ENCODE measurements at places on chromosomes 5 and 9. TPM values are rescaled to one million over a fixed set of nuclear protein-coding genes. Genes with fewer than 3 reads are reported as not detected.

- H3K36me3 ChIP-seq = no peaks in the 10 kb centered on the region
- no peak for DNase-seq
- no peak overlapping the region for H3K4me3 ChIP-seq
- H3K27me3 ChIP-seq = no peaks in the 10 kb centered on the region
- no peaks in the 10 kb centered on the region for H3K4me1 ChIP-seq
Measured at GRCh38 chr9:86434039-86434726, 80.0 kb upstream of the TUT7 start.

DNA sequence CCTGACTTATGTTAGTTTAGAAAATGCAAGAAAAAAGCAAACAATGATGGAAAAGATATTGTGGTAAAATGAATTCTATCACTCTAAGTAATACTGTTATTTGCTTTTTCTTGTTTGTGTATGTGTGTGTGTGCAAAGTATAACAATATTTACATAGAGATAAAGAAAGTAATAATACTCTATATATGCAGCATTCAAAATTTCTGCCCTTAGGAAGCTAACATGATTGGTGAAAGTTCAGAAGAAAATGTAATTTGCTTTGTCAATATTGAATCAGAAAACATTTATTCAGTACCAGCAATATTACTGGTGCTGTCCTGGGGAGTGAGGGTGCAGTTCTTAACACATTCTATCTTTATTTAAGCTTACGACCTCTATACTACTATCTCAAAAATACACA is 12.9 kb upstream of the PRDM9 start:
- peaks cover 2% of the 10 kb centered on the region for H3K4me1 ChIP-seq
- H3K36me3 ChIP-seq = no peaks in the 10 kb centered on the region
- no peak overlapping the region for H3K4me3 ChIP-seq
- no peak for DNase-seq
- no peaks in the 10 kb centered on the region for H3K27me3 ChIP-seq

DNA sequence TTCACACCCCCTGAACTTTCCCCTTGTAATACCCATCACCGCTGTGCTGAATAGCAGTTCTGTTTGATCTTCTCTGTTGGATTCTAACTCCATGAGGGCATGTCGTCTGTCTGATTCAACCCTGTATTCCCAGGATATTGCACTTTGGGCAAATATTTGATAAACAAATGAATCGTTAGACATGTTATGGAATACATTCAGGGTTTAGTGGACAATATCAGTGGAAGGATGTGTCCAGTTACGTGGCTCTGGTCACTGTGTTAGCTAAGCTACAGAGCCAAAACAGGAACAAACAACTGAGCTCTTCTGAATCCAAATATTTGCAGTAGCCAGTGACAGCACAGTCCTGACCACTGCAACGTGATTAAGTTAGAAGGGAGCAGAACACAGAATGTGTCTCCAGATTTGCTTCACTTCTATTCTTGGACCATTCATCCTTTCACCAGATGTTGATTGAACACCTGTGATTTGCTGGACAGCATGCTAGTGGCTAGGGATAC is 13.2 kb downstream of the ANGPTL2 start:
- H3K4me1 ChIP-seq = peaks cover 12% of the 10 kb centered on the region
- no peak for DNase-seq
- no peak overlapping the region for H3K27ac ChIP-seq

Gene OTP
- not detected for total RNA-seq

Gene ACTL7B
- 0.19 TPM for total RNA-seq

Gene SNX30
- total RNA-seq = 12.9 TPM

Gene CNTLN
- total RNA-seq = 7.8 TPM
